ENCODE measurements at places on chromosomes 3 and 15.
A peak's percentile ranks its signal among the peaks of the same experiment; 100 is the strongest.

DNA sequence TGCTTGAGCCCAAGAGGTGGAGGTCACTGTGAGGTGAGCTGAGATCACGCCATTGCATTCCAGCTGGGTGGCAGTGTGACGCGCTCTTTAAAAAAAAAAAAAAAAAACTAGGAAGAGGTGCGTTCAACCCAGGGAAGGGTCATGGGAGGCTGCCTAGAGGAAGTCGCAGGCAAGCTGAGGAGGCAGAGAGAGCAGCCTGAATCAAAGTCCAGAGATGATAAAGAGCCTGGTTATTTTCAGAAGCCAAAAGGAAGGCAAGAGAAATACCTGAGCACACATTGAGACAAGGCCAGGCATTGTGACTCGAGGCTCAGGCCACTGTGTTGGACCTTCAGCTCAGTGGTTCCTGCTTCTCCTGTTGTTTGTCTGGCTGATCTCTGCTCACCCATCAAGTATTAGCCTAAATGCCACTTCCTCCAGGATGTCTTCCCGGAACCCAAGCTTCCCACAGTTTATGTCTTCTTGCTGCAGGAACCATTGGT lies 16.1 kb upstream of the GCNT3 start:
- DNase-seq = no peak

GRCh38 chr15:58415636-58416035 lies 16.2 kb upstream of the LIPC start:
- peak; percentile 70 for DNase-seq

GRCh38 chr3:25883492-25883891 lies 93.6 kb downstream of the OXSM start:
- DNase-seq = no peak

DNA sequence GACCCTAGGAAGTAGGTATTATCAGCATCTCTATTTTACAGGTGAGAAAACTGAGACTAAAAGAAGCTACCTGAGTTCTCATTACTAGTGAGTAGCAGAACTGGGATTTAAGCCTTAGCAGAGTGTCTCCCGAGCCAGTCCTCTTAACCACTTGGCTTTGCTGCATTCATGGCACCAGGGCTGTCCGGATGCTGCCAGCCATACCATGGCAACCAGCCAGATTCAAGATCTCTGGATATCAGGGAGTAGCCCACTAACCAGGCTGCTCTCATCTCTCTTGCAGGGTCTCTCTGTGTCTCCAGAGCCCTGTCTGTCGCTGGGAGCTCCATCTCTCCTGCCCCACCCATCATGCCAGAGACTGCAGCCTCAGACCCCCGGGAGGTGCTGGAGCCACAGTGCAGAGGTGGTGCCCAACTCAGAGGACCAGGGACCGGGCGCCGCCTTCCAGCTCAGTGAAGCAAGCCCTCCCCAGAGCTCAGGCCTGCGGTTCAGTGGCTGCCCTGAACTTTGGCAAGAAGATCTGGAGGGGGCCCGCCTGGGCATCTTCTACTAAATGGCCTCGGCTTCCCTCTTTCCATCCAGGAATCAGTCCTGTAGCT lies 1.7 kb downstream of the MESP2 start:
- no peak for DNase-seq

DNA sequence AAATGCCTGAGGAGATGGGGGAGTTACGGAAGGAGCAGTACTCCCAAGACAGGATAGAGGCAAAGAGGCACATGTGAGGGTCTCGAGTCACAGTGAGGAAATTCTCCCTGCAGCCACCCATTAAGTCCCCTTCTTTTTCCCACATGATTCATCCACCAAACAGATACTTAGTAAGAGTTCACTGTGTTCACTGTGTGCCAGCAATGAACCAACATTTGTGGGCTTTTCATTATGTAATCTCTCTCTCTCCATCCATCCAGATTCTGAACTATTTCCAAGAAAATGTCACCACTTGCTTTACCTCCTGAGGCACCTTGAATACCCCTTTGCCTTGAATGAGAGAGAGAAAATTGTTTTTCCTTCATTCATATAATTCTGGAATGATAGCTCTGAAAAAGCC lies 24.6 kb upstream of the LRRFIP2 start:
- no peak for DNase-seq

DNA sequence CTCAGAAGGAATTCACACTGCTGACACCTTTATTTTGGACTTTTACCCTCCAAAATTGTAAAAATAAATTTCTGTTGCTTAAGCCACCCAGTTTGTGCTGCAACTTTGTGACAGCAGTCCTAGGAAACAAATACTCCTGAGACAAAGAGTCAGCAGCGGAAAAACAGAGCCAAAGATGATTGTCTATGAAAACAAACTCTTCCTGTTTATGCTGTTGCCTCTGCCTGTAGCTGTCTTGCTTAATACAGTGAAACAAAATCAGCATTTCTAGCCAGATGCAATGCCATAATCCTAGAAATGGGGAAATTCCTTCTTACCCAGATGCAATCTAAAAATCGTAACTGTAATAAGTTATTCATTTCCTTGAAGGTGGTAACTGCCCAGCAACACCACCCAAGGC lies 387.5 kb upstream of the ATP11B start:
- no peak for DNase-seq

GRCh38 chr15:91885714-91886270 lies 32.3 kb downstream of the SLCO3A1 start:
- no peak for DNase-seq

DNA sequence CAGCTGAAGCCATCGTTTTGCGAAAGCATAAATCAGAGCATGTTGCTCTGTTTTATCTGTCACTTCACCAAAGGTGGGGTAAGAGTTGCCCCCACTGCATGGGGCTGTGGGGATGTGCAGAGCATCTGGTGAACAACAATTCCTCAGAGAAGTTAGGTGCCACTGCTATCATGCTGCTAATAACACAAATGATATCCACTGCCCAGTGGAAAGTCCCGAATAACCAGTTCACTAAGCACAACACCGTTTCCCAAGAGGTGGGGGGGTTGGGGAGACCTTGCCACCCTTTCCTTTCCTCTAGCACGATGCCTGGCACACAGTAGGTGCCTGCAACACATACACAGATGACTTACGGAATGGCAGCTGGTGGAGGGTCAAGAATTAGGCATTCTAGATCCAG lies 38.6 kb downstream of the FAM3D start:
- DNase-seq = no peak

Measured in fibroblast of lung (primary cell).